Right atrium auricular region (tissue), 2 donors: ENCODE measurements at places on chromosomes 13 and 19. TPM values are rescaled to one million over a fixed set of nuclear protein-coding genes. Genes with fewer than 3 reads are reported as not detected.
A peak's percentile ranks its signal among the peaks of the same experiment; 100 is the strongest.

The BEST2 gene
- total RNA-seq = not detected

The RNF225 gene
- total RNA-seq = not detected

The PCP2 gene
- total RNA-seq = not detected

The SMIM44 gene
- not detected for total RNA-seq

The LILRB5 gene
- total RNA-seq = 2.6 TPM

The PGLYRP1 gene
- not detected for total RNA-seq

The CRB3 gene
- total RNA-seq = 2.5 TPM

The SYCN gene
- total RNA-seq = not detected

DNA sequence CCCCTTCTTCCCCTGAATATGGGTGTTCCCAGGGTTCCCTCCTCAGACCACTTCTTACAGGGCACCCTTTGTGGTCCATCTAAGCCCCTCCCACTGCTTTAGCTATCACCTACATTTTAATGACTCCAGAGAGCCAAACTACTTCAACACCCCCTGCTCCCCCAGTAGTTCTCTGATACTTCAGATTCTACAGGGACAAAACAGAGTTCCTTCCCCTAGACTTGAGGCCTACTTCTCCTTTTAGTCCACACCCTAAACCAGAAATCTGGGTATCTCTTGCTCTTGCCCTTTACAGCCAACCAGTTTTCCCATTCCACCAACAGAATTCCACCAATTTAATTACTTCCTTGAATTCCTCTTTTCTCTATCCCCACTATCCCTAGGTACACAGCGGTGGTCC lies 107.2 kb downstream of the KCNRG start:
- no peak for DNase-seq
- H3K4me1 ChIP-seq = no peaks in the 10 kb centered on the region
- no peaks in the 10 kb centered on the region for H3K36me3 ChIP-seq
- H3K27ac ChIP-seq = peak overlapping the region; percentile 98
- H3K27me3 ChIP-seq = no peaks in the 10 kb centered on the region

- no peak overlapping the region for H3K27ac ChIP-seq
- no peak for DNase-seq
- H3K27me3 ChIP-seq = no peaks in the 10 kb centered on the region
- no peaks in the 10 kb centered on the region for H3K4me1 ChIP-seq
Measured at GRCh38 chr19:35816262-35816661, 3.6 kb upstream of the PRODH2 start.

DNA sequence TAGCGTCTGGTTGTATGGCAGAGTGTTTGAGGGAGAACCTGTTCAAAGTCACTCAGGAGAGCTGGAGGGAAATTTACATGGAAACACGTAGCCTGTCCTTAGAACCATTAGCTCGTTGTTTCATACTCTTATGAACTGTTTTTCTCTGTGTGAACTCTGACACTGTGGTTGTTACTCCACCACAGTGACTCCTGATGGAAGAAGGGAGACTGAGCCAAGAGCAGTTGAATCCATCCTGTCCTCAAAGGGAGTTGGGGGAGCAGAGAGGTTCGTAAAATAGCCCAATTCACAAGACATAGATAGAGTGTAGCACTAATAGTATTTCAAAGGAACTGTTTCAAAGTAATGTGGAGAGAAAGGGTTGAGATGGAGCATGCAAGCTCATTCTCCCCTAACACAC lies 964.8 kb downstream of the PCDH9 start:
- no peaks in the 10 kb centered on the region for H3K36me3 ChIP-seq
- H3K27me3 ChIP-seq = no peaks in the 10 kb centered on the region
- no peaks in the 10 kb centered on the region for H3K4me1 ChIP-seq

- H3K36me3 ChIP-seq = no peaks in the 10 kb centered on the region
- H3K27me3 ChIP-seq = no peaks in the 10 kb centered on the region
- H3K4me1 ChIP-seq = no peaks in the 10 kb centered on the region
- no peak overlapping the region for H3K4me3 ChIP-seq
- DNase-seq = no peak
Measured at GRCh38 chr13:36665630-36666029, 8.2 kb upstream of the SERTM1 start.

DNA sequence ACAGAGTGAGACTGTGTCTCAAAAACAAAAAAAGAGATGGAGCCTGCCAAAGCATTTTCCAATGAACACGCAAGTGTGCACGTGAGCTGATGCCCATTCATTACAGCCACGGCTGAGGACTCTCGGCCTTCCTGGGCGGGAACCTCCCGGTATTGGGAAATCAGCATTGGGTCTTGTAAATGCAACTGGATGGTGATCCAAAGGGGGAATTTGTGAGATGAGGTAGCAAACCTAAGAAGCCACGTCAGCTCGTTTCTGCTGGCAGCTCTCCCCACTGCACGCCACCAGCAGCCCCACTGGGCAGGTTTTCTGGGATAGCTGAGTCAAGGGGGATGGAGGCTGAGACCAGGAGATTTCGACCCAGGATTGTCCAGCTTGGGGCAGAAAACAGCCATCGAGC lies 11.5 kb downstream of the C13orf46 start:
- no peaks in the 10 kb centered on the region for H3K4me1 ChIP-seq
- DNase-seq = no peak
- H3K36me3 ChIP-seq = no peaks in the 10 kb centered on the region
- H3K4me3 ChIP-seq = no peak overlapping the region
- H3K27me3 ChIP-seq = no peaks in the 10 kb centered on the region

GRCh38 chr13:50671497-50671850 lies 172.0 kb downstream of the DLEU7 start:
- no peak overlapping the region for H3K27ac ChIP-seq
- H3K4me1 ChIP-seq = no peaks in the 10 kb centered on the region
- H3K4me3 ChIP-seq = no peak overlapping the region
- H3K27me3 ChIP-seq = no peaks in the 10 kb centered on the region

- no peaks in the 10 kb centered on the region for H3K27me3 ChIP-seq
- DNase-seq = no peak
- H3K36me3 ChIP-seq = peaks cover under 1% of the 10 kb centered on the region
- no peak overlapping the region for H3K27ac ChIP-seq
Measured at GRCh38 chr19:11067356-11068113, 21.7 kb upstream of the LDLR start.

GRCh38 chr19:16227837-16228636 lies 30.3 kb downstream of the AP1M1 start:
- H3K27ac ChIP-seq = no peak overlapping the region
- no peak overlapping the region for H3K4me3 ChIP-seq
- H3K4me1 ChIP-seq = no peaks in the 10 kb centered on the region
- no peak for DNase-seq
- no peaks in the 10 kb centered on the region for H3K27me3 ChIP-seq
- peaks cover 81% of the 10 kb centered on the region for H3K36me3 ChIP-seq

DNA sequence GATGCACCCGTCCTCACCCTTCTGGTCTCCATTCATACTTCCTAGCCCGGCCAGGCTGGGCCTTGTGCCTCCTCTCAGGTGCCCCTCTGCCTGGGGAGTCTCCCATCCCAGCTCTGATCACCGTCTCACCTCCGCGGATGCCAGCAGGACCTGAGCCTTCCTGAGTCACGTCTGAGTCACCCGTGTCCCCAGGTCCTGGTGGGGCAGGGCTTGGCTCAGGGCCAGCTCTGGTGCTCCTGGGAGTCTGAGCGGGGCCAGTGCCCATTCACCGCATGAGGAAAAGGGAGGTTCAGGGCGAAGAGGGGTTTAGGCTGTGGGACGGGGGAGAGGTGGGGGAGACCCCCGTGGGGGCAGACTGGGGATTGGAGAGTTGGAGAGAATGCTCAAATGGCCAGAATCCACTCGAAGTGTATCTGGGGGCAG lies 593 bp downstream of the ATP8B3 start:
- H3K27me3 ChIP-seq = no peaks in the 10 kb centered on the region
- H3K27ac ChIP-seq = peak overlapping the region; percentile 65
- peaks cover 16% of the 10 kb centered on the region for H3K36me3 ChIP-seq
- H3K4me3 ChIP-seq = peak overlapping the region; percentile 56
- H3K4me1 ChIP-seq = no peaks in the 10 kb centered on the region
- peak; percentile 86 for DNase-seq

DNA sequence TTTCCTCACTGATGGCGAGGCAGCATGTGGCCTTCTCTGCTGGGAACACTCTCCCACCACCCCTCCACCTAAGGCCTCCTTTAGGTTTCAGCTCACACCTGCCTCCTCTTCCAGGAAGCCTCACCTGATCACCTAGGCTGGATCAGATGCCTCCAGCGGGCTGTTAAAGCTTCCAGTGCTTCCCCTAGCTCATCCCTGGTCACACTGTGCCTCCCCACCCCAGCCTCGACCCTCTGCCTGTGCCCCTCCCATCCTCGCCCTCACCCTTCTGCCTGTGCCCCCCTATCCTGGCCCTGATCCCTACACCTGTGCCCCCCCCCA lies 33.8 kb downstream of the MAP4K1 start:
- H3K36me3 ChIP-seq = no peaks in the 10 kb centered on the region
- H3K4me1 ChIP-seq = no peaks in the 10 kb centered on the region
- H3K27ac ChIP-seq = no peak overlapping the region
- H3K4me3 ChIP-seq = no peak overlapping the region

DNA sequence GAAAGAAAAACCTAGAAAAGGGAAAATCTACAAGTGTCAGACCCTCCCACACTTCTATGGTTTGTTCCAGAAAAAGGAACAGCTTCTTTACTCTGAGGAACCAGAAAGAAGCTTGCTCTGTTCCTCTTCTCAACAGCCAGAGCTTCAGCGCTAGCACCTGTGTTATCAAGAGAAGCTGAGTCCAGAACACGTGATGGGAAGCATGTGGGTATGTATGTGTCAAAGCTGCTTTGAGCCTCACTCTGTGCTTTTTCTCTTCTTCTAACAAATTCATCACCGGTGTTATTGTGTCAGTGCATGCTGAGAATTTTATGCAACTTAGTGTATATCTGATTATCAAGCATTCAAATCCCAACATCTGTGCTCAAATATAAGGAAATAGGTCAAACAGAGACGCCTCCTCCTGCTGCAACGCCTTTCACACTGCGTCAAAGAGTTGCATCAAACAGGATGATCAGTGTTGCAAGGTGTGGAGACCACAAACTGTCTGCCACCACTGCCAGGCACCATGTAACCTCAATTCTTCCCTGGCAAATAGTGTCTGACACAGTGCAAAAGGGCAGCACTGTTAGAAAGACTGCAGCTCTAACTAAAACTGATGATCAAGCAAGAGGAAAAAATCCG lies 83.9 kb downstream of the LRRC63 start:
- H3K27ac ChIP-seq = no peak overlapping the region

DNA sequence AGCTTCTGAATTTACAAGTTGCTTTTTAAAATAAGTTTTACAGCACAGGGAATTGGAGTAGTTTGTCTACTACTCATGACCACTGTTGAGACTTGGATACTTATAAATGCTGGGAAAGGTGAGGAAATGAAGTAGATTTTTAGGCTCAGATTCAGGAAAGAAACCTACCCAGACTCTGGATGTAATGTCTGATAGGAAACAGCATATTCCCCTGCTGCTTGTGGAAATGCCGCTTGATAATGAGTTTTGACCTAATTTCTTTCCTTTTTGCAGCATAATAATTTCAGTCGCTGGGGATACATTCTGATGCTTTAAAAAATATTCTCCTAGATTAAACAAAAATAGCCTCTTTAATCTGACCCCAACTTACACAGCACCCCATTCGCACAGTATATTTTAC lies 53.6 kb downstream of the SLC10A2 start:
- H3K4me1 ChIP-seq = no peaks in the 10 kb centered on the region
- H3K36me3 ChIP-seq = no peaks in the 10 kb centered on the region
- no peak for DNase-seq

- no peak overlapping the region for H3K27ac ChIP-seq
- H3K4me1 ChIP-seq = no peaks in the 10 kb centered on the region
- no peak for DNase-seq
- no peaks in the 10 kb centered on the region for H3K27me3 ChIP-seq
- peaks cover 46% of the 10 kb centered on the region for H3K36me3 ChIP-seq
Measured at GRCh38 chr19:42079276-42079669, 3.3 kb downstream of the ZNF574 start.

- DNase-seq = no peak
- H3K36me3 ChIP-seq = no peaks in the 10 kb centered on the region
- no peaks in the 10 kb centered on the region for H3K4me1 ChIP-seq
- no peak overlapping the region for H3K27ac ChIP-seq
- no peak overlapping the region for H3K4me3 ChIP-seq
- no peaks in the 10 kb centered on the region for H3K27me3 ChIP-seq
Measured at GRCh38 chr19:39315933-39316332, 4.7 kb downstream of the LRFN1 start.

GRCh38 chr13:75341028-75341427 lies 140.9 kb downstream of the TBC1D4 start:
- no peak overlapping the region for H3K27ac ChIP-seq
- H3K36me3 ChIP-seq = peaks cover 8% of the 10 kb centered on the region
- no peaks in the 10 kb centered on the region for H3K27me3 ChIP-seq
- DNase-seq = no peak
- no peak overlapping the region for H3K4me3 ChIP-seq
- H3K4me1 ChIP-seq = no peaks in the 10 kb centered on the region

- no peaks in the 10 kb centered on the region for H3K27me3 ChIP-seq
- DNase-seq = no peak
Measured at GRCh38 chr13:97979051-97979450, 25.6 kb downstream of the IPO5 start.

DNA sequence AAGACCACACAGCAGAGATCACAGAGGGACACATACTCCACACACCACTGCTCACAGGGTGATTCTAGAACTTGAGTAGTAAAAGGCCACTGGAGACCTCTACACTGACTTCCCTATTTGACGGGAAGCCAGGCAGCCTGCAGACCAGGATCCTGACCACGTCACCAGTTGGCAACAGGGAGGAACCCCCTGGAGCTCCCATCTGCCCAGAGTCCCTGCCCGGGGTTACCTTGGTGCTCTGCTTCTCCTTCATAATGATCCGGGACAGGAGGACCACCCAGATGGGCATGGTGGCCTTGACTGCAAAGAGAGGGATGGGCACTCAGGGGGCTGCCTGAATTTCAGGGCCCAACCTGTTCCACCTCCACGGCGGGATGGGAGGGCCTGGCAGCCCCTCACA lies 932 bp downstream of the SLC35E1 start:
- H3K27me3 ChIP-seq = no peaks in the 10 kb centered on the region
- H3K36me3 ChIP-seq = peaks cover 23% of the 10 kb centered on the region
- H3K4me3 ChIP-seq = peak overlapping the region; percentile 67
- peak overlapping the region; percentile 71 for H3K27ac ChIP-seq
- H3K4me1 ChIP-seq = peaks cover 31% of the 10 kb centered on the region
- no peak for DNase-seq

DNA sequence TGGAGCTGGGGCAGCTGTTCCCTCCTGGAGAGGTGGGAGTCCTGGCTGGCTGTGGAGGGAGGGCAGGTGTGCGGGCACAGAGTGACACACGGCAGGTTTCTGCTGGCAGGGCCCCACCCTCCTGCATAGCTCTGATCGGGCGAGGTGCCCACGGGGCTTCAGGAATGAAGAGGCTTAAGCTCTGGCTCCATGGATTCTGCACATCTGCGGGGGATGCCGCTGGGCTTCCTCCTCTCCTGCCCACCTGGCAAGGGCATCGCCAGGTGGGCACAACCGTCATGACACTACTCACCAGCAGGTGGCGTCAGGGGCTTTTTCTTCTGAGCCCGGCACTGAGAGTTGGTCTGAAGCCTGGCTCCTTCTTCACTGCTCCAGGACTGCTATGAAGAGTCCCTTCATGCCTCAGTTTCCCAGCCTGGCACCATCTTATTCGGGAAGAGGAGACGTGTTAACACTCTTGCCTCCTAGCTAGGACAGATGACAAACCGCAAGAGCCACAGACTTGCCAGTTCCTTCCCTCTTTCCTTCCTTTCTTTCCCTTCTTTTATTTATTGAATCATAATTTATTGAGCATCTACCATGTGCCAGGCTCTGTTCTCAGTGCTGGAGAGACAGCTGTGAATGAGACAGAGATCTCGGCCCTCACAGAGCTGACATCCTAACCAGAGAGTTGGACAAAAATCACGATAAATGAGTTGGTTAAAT lies 15.2 kb upstream of the PAK4 start:
- no peaks in the 10 kb centered on the region for H3K27me3 ChIP-seq
- no peak overlapping the region for H3K27ac ChIP-seq
- DNase-seq = peak; percentile 65
- H3K4me1 ChIP-seq = no peaks in the 10 kb centered on the region
- no peak overlapping the region for H3K4me3 ChIP-seq
